Stimulated activated CD4-positive, alpha-beta T cell treated with anti-CD3 and anti-CD28 coated beads, Interleukin-12 subunit alpha, Interleukin-12 subunit beta, amount 100 ng/mL, for 24 hours (primary cell): ENCODE measurements at places on chromosomes 1 and 21.

GRCh38 chr1:25458541-25459298, 28.0 kb downstream of the MACO1 start:
- no peak for DNase-seq

DNA sequence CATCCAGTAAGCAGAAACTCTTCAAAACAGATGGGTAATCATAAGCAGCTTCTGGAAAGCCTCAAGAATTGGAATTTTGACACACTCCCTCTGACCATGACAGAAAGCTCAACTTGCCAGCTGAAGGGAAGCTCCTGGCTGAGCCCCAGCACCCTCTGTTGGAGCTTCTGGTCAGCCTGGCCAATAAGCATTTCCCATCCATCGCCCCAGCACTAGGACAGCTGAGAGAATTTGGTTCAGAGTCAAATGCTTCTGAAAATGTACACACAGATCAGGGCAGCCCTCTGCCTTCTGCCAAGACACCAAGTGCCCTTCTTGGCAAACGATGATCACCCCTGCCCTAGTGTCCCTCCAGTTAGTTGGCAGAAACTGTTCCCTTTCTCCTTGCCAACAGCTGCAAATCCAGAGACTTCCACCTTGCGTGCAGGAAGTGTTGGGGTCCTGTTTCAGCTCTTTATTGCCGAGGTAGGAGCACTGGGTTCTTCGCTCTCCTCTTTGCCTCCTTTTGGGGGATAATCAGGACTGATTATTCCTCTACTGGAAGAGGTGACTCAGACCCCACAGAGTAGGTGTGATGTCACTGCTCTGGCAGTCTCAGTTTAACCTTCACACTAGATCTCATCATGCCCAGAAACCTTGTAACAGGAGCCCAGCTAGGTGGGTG, 11.9 kb downstream of the PIGV start:
- no peak for DNase-seq

DNA sequence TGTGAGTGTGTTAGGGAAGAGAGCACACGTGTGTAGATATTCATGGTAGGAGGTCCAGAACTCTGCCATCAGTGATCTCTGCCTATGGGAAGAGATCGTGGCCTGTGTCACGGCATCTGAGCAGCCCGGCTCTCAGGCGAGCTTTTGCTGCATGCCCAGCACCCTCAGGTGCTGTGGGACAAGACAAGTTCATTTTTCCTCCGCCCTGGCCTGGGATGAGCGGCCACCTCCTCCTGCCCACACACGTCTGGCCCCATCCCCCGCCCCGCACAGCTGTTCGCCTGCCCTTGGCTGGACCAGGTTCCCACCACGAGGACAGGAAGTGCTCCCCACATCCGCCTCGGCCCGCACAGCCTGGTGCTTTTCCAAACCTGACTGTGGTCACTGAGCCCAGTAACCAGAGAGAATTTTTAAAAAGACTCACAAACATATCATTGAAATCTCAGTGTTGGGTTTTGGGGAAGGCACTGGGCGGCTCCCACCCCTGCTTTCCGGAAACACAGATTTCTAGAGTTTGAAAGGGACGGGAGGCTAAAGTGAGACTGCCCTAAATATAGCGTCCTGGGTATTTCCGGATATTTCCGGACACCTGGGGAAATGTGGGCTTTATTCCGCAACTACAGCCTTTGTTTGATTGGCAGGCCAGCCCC, 18.0 kb downstream of the BMP8A start:
- no peak for DNase-seq

GRCh38 chr1:65269612-65270011, 39.7 kb upstream of the DNAJC6 start:
- no peak for DNase-seq

- DNase-seq: no peak
Measured at GRCh38 chr1:225710804-225711203, 57.9 kb upstream of the ENAH start.

DNA sequence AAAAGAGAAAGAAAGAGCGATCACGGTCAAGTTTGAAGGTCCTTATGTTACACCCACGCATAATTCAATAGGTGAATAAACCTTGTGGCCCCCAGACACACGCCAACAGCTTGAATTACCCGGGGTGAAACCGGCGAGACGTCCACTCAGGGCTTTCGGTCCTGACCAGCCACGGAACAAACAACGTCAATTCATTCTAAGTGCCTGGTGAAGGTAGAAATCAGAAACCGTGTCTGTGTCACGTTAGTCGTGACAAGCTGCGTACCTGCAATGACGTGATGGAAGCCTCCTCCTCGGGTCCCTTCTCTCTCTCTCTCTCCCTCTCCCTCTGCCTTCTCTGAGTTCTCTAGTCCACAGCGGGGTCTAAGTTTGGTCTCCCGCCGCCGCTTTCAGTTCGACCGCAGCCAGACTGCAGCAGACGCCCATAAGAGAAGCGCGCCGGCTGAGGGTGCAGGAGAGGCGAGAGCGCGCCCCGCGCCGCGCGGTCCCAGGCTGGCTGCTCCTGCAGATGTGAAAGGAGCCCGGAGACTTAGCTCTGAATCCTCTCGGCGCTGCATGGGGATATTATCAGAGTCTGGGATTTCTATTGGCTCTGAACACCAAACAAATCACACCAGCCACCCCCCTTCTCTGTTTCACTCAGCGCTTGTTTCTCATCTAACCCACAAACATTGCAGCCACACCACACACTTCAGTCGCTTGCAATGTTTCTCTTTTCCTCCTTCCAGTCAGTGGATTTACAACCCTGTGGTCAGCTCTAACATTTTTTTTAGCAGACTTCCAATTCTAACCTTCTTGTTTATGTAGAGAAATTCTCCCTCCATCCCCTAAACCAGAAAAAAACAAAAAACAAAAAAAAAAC, at the start of gene GREM2:
Gene GREM2 (minus strand): TSS at position 537 of the 862 bp plus-strand sequence. CDS start 118,680 bp downstream, outside the sequence.
- DNase-seq: no peak

GRCh38 chr1:198629610-198630009, 9.2 kb upstream of the PTPRC start:
- no peak for DNase-seq
